ENCODE measurements at places on chromosomes 4 and X.

- no peak for DNase-seq
These were observed 83.5 kb upstream of the SPRY1 start for GRCh38 chr4:123312951-123313592.

DNA sequence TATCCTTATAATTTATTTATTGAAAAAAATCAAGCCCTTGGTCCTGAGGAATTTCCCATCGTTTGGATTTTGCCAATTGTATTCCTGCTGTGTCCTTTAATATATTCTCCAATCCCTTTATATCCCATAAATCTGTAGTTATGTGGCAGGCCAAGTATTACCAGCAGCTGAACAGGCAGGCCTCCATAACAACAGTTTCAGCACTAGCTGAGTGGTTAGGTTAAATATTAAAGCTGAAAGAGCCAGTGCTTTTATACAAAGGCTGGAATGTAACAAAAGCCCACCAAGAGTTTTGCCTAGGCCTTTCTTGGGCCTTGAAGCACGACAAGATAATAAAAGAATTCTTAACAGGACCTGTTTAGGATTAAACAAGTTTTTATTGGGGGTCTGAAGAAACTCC, 366.6 kb upstream of the GALNT7 start:
- no peak for DNase-seq

- DNase-seq = no peak
These were observed 27.5 kb upstream of the ABCG2 start for GRCh38 chr4:88185906-88186305.

DNA sequence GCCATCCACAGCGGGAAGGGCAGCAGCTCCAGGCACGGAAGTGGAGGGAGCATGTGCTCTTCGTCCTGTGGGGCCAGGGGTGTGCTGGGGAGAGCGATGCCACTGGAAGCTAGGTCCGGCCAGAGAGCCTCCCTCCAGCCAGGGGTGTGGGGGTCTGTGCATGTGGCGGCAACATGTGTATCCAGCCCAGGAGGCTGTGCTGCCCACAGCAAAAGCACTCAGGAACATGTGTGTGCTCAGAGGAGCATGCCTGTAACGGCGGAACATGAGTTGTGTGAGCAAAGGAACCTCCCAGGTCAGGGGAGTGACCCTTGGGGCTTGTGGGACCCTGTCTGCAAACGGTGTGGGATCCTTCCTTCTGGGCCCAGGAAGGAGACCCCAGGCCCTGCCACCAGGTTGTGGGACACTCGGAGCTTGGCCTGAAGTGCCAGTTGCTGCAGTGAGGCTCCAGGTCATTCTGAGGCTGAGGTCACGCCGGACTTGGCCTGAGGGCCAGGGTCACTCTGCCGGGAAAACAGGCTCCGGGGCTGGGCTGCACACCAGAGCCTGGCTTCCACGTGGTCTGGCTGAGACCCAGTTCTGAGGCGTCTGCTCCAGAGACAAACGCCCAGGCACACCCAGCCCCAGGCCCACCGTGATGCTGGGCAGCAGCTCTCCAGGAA, 37.2 kb downstream of the CPLX1 start:
- no peak for DNase-seq

DNA sequence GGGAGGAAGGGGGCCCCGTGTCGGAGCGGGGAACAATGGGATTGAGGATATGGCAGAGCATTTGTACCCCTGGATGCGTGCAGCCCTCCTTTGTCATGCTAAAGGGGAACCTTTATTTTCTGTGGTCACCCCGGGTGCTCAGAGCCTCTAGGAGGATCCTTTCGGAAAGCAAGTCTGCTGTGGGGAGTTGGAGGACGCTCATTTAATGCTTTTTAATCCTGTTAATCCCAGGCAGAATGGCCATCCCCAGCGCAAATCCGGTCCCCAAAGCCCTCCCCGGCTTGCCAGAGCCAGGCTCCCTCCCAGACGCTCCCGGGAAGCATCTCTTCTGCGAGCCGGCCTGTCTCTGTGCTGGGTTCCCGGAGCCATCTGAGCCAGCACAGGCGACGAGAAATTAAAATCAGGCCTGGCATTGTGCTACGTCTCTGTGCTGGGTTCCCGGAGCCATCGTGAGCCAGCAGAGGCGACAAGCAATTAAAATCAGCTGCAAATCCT, 113.2 kb upstream of the PPP2R3B start:
- DNase-seq = no peak

- no peak for DNase-seq
These were observed 296.2 kb downstream of the PAPSS1 start for GRCh38 chr4:107423677-107424405.

GRCh38 chr4:175946472-175947116, 119.0 kb upstream of the WDR17 start:
- DNase-seq = no peak

GRCh38 chr4:140680686-140681085, 75.5 kb downstream of the TBC1D9 start:
- DNase-seq = no peak

- no peak for DNase-seq
These were observed 717.9 kb downstream of the ARAP2 start for GRCh38 chr4:35526456-35526855.

All from AG09309 (cell line).